ENCODE measurements at places on chromosomes 12 and 14.

- no peak for DNase-seq
Observed at GRCh38 chr14:73627151-73627558, 14.8 kb downstream of the ACOT6 start.

GRCh38 chr12:52580496-52580895, 6.9 kb upstream of the KRT74 start:
- DNase-seq = no peak

- no peak for DNase-seq
Observed at GRCh38 chr12:12925388-12925787, 26.6 kb downstream of the GPRC5D start.

DNA sequence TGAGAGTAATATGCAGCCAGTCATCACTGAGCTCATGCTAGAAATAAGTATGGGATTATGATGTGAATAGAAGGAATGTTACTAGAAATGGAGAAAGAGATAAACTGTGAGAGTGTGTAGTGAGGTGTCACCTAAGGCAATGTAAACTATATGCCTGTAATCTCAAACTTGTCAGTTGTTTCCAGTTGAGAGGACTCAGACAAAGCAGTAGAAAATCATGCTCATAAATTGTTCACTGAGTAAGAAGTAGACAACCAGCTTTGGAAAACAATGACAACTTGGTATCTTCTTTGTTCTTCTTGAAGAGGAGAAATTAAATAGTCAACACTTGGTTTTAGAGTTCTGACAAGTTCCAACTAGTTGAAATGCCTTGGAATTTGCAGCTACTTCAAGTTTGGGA, 148.5 kb upstream of the OR4E1 start:
- DNase-seq = no peak

DNA sequence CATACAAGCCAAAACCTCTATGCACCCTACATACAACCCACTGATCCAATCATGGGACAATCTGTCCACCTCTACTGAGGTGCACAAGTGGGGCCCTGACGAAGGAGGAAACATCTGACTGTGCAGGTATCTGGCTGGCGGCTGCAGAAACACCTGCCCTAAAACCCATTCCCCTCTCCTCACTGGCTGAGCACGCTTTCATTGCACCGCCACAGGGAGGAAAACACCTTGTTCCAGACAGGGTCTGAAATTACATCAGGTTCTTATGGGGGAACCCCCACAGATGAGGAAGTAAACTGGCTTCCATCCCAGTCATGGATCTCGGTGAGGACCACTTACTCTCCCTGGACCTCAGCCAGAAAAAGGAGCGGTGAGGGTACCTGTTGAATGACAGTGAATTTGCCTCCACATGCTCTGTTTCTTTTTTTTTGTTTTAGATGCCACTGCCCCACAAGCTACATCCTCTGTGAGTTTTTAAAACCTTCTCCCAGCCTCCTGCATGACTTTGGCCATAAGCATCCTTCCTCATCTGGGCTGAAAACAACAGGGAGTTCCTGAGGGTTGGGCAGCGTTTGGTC, 23.8 kb upstream of the DGLUCY start:
- DNase-seq = no peak

GRCh38 chr12:58888131-58888783, 32.0 kb downstream of the LRIG3 start:
- DNase-seq = no peak

Measured in HEK293T (cell line).